ENCODE measurements at places on chromosomes 7 and 10.

GRCh38 chr7:45701701-45702510, 127.7 kb downstream of the ADCY1 start:
- DNase-seq = no peak

DNA sequence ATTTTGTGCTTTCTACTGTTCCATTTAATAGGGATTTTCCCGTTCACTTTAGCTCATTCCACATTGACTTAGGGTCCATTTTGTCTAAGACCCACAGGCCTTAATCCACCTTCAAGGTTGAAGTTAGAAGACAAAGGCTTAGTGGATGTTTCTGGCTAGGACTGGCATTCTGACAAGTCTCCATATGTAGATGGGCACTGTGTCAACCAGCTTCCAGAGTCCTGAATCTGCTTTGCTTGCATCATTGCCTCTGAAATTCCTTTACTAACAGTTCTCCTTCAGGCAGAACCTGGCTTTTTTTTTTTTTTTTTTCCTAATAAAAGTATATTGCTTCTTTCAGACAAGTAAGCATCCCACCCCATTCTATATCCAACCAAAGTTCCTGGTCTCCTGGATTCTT, 69.6 kb upstream of the PDCD4 start:
- no peak for DNase-seq

- no peak for DNase-seq
Measured at GRCh38 chr10:48782386-48782785, 97.7 kb downstream of the WDFY4 start.

DNA sequence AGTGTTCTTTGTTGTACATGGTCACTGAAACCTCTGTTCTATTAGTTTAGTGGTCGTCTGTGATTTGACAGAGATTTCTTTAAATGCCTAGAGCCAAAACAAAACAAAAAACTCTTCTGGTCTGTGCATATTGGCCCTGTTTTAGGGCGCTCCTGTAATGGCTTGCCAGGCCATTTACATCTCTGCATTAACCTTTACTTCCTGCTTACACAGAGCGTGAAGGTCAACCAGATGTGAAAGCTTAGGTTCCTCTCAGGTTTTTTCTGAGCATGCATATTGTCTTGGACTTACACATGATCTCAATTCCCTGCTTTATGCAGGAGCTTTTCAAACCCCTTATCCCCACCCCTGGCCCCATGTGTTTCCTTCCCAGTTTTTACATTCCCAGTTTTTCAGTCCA, 9.6 kb downstream of the ZNF37A start:
- no peak for DNase-seq

GRCh38 chr10:42646687-42647640, 8.6 kb upstream of the ZNF33B start:
- DNase-seq = peak; percentile 62

- DNase-seq = no peak
Measured at GRCh38 chr7:128815289-128815942, 14.8 kb upstream of the FLNC start.

DNA sequence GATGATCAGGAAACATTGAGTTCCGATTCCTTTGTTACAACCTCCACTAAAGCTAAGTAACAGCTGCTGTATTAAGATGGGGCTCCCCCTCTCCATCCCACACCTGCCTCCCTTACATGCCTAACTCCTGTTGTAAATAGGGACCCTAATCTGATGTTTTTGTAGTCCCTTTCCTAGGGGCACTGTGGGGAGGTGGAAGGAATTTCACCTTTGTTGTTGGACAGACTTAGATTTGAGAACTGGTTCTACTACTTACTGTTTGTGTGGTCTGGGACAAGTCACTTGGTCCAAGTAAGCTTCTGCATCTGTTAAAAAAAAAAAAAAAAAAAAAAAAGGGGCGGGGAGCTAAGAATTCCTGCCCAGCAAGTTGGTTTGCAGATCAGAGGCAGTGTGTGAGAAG, 42.6 kb downstream of the KIAA1217 start:
- DNase-seq = no peak

- DNase-seq = no peak
Measured at GRCh38 chr7:32227746-32228145, 157.5 kb upstream of the PDE1C start.

GRCh38 chr10:86364491-86365345, 1.9 kb downstream of the GRID1 start:
- no peak for DNase-seq

GRCh38 chr7:51965454-51965853, 648.8 kb upstream of the COBL start:
- no peak for DNase-seq
